Neural crest cell (in vitro differentiated cells): ENCODE measurements at places on chromosomes 2 and 18.

DNA sequence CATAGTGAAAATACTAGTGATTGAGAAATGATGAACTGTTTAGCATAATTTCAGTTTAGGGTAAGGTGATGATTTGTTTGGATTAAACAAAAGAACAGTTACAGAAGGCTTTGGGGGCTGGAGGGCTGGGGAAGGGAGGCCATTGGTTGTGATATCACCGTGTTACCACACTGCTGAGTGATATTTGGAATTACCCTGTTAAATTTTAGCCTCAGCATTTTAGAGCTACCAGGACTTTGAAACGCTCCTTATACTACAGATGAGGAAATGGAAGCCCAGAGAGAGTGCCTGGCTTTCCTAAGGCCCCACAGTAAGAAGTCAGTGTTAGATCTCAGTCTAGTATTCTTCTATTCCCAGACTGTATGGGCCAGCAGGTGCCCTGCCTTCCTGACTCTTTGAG, 15.6 kb downstream of the ARHGEF33 start:
- H3K27me3 ChIP-seq: no peaks in the 10 kb centered on the region
- no peak overlapping the region for H3K27ac ChIP-seq
- no peaks in the 10 kb centered on the region for H3K36me3 ChIP-seq
- H3K4me1 ChIP-seq: no peaks in the 10 kb centered on the region
- no peak for DNase-seq

- peaks cover 13% of the 10 kb centered on the region for H3K4me1 ChIP-seq
- H3K4me3 ChIP-seq: no peak overlapping the region
- DNase-seq: no peak
- H3K27ac ChIP-seq: peak overlapping the region; percentile 10
- H3K36me3 ChIP-seq: no peaks in the 10 kb centered on the region
Measured at GRCh38 chr18:68840554-68841263, 42.8 kb downstream of the CCDC102B start.

DNA sequence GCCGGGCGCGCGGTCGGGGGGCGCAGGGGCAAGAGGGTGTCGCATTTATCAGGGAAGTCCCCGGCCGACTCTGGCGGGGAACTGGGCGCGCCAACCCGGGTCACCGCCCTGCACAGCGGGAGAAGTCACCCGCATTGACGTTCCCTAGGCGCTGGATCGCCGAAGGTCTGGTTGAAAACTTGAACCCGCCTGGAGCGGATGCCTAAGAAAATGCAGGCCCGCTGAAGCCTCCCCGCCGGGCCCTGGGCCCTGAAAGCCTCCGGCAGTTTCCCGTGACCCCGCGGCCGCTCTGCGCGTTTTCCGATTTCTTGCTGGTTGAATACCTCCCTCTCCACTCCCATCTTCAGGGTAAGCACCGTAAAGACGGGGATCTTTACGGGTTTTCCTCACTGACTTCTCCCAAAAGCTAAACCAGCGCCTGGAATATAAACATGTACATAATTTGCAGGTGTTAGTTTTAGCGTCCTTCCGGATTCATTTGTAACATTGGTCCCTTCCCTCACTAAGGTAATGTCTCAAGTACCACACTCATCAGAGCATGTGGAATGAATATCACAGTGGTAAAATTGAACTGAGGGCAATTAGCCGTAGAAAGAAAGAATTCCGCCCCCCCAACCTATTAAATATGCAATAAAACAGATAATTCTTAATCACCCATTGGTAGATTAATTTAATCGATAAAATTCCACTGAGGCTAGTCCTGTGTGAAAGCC, 675 bp upstream of the SPIRE1 start:
- H3K27ac ChIP-seq: no peak overlapping the region
- H3K36me3 ChIP-seq: no peaks in the 10 kb centered on the region
- H3K4me3 ChIP-seq: peak overlapping the region; percentile 89
- DNase-seq: peak; percentile 53
- H3K27me3 ChIP-seq: no peaks in the 10 kb centered on the region
- H3K4me1 ChIP-seq: peaks cover 32% of the 10 kb centered on the region

- no peaks in the 10 kb centered on the region for H3K27me3 ChIP-seq
- peaks cover 8% of the 10 kb centered on the region for H3K4me1 ChIP-seq
- DNase-seq: no peak
- no peak overlapping the region for H3K27ac ChIP-seq
Measured at GRCh38 chr2:65529419-65529818, 97.0 kb upstream of the SPRED2 start.

DNA sequence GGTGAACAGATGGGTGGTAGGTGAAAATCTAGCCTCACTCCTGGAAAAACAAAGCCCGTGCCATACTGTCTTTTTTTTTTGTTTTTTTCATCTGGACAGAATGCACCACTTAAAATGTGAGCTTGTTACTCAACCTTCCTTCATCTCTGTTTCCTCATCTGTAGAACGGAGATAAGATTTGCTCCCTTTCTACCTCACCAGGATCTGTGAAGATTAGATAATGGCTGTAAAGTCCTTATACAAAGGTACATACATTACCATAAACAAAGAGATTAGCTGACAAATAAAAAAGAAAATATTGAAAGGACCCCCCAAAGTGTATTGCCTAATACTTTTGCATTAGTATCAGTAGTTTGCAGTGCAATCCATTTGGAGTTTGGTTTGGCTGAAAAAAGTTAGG, 75.4 kb upstream of the ZEB2 start:
- peak overlapping the region; percentile 55 for H3K4me3 ChIP-seq
- peaks cover 64% of the 10 kb centered on the region for H3K4me1 ChIP-seq
- H3K27ac ChIP-seq: peak overlapping the region; percentile 27

DNA sequence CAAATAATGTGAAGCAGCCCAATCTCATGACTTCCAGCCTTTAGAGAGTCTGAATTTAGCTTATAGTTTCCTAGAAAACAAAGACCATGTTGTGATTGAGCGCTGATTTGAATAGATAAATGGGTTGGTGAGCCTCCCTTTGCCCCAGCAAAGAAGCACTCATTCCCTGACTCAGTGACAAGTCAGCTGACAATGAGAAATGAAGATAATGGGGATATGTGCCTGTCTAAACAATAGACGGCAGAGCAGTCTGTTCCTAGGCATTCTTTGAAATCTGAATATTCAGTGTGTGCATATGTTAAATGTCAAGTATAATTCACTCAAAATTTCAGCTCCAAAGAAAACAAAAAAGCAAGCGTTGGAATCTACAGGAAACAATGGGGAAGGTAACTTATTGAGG, 34.8 kb upstream of the LINC00305 start:
- no peak for DNase-seq
- H3K4me3 ChIP-seq: no peak overlapping the region
- peaks cover 46% of the 10 kb centered on the region for H3K4me1 ChIP-seq
- H3K27ac ChIP-seq: no peak overlapping the region
- H3K36me3 ChIP-seq: no peaks in the 10 kb centered on the region
